GM04503 (cell line): ENCODE measurements at places on chromosomes 7 and 10.

DNA sequence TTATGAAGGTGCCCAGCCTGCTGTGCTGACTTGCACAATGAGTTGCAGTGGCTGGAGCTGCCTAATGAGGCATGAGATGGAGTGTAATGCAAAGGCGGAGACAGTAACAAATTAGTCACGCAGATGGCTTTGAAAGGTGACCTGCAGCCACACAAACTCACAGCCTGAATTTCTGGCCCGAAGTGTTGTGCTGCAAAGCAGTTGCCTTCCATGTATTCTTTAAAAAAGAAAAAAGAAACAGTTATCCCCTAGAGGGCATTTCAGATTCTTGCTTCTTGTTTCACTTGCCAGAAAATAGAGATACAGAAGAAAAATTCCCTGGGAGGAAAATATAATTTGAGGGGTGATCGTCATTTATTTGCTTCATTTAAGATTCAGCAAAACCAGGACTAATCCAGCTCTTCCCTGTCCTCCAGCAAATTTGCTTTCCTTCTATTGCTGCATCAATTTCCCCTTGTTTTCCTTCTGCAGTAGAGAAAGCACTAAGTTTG, 239.9 kb downstream of the ADRA2A start:
- no peak for DNase-seq

GRCh38 chr7:150903606-150904005, 51.3 kb downstream of the AOC1 start:
- DNase-seq, result peak; percentile 11

DNA sequence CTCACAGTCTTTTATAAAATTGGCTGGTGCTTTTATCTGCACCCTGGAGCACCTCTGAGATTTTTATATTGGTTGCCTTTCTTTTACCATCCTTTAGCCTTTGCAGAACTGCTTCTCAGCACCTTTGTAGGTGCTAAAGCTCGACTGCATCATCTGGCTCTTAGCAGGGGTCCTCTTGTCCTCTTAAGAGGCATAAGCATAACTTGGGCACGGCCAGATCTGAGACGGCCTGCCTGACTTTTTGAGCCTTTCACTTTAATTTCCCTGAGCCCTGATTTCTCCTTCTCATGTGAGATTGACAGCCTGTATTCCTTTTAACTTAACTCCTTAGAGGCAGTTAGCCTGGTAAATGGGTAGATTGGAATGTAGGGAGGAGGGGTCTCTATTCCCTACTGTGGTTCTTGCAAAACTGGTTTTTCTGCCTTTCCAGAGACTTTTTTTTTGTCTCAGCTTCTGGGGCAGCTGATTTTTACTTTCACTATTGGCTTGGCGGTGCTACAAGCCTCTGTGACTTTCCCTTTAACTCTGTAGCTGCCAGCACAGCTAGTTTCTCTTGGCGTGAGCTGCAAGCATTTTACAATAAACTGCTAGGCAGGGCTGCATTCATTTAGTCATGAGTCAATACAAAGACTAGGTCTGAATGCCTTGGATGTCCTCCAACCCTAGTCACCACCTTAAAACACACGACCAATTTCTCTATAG, 24.0 kb downstream of the ZPBP start:
- no peak for DNase-seq

DNA sequence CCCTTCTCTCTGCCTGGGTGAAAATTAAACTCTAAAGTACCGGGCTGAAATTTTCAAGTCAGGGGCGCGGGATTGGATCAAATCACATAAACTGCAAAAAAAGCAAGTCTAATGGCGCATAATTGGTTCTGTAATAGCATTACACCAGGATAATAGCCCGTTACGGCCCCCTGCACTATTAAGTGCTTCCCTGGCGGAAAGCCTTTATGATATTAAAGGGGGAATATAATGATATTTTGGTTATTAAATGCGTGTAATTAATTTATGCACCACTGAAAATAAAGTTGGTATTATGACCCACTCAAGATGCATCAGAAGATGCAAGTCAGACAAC, 744 bp upstream of the DRGX start:
- DNase-seq, result no peak

GRCh38 chr7:101628522-101628921, 574 bp downstream of the MYL10 start:
- DNase-seq, result no peak

GRCh38 chr10:132066186-132066585, 440 bp downstream of the JAKMIP3 start:
- no peak for DNase-seq

- DNase-seq, result no peak
Observed at GRCh38 chr7:149456506-149457421, 4.1 kb downstream of the ZNF777 start.

DNA sequence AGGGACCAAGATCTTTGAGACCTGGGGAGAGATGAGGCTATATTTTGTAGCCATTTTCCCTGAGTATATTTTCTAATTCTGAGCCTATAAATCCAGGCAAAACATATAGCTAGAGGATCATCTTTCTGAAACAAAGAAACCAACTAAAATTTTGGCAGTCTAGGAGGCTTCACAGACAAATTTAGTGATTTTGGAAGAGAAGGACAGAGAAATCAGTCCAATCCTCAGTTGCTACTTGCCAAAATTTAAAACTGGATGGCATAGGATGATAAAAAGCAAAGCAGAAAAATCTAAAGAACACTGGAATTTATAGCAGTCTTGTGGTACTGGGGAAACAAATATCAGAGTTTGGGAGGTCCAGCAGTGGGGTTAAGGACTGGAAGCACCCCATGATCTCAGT, 43.4 kb upstream of the POM121L12 start:
- DNase-seq, result no peak

DNA sequence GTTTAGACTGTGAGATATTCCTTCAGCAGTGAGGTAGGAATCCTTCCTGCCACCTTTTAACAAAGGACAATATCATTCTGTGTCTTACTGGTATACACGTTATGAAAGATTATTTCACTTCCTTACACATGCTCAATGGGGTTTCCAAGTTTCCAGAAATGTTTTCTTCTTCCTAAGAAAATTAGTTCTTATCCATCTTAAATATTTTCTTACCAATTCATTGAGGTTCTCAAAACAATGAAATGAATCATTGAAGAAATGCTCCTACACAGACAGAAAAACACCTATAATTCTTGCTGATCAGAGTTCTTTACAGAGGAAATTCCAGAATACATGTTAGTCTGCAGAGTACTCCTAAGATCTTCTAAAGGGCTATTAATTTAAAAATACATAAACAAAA, 51.4 kb upstream of the SEC61G start:
- DNase-seq, result no peak

GRCh38 chr10:110056822-110057221, 49.0 kb downstream of the ADD3 start:
- DNase-seq, result peak; percentile 68

- no peak for DNase-seq
Observed at GRCh38 chr7:102064361-102065025, 222.2 kb upstream of the SH2B2 start.

DNA sequence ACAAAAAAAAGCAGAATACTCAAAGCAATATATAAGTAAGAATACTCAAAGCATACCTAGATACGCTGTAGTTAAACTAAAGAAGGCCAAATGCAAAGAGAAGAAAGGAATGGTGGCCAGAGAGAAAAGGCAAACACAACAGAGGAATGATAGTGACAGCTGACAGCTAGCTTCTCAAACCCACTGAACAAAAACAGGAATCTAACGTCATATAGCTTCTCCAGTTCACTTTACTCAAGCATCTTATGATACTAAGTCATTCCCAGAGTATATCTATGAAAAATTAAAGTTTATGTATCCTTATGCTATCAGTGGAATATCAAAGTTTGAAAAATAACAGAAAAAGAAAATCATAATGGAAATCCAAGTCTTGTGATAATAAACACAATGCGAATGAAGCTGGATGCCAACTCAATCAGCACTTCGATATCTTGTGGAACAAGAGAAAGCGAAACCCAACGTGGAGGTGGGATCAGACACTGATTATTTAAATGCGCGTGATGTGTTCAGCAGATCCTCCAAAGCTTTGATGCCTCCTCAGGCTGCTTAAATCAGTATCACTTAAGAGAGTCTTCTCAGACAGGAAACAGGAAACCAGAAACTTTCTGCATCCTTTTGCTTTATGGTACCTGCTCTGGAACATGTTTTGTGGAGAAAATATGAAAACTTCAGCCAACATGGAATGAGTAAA, 102.8 kb downstream of the PIP4K2A start:
- no peak for DNase-seq

DNA sequence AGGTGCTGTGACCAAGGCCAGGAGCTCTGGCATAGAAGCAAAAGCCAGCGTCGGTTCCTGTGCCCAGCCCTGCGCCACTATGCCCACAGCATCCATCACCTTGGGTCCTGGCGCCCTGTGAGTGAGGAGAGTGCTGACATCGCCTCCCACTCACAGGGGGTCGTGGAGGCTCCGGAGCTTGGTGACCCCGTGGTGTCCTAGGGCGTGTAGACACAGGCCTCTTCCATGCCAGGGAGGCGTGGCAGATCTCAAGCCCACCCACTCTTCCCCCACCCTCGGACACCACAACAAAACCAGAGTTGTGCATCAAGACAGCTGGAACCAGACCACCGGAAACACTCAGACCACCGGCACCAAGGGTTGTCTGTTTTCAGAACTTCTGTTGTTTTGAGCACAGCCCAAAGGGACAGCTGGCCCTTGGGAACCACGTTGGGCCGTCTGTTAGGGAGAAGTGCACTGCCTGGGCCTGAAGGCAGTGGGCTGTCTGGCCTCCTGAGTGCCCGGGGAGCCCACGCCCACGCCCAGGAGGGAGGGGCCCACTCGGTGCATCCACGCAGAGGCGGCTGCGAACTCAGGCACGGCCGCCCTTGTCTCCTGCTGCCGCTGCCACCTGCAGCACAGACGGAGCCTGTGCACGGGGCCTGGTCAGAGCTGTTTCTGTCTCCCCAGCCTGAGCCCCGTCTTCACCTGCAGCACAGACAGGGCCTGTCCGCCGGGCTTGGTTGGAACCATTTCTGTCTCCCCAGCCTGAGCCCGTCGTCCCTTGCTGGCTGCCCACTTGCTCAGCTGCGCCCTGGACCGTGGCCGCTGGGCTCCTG, 106.3 kb downstream of the INPP5A start:
- DNase-seq, result no peak

- DNase-seq, result no peak
Observed at GRCh38 chr10:92695679-92696605, 6.2 kb downstream of the HHEX start.

DNA sequence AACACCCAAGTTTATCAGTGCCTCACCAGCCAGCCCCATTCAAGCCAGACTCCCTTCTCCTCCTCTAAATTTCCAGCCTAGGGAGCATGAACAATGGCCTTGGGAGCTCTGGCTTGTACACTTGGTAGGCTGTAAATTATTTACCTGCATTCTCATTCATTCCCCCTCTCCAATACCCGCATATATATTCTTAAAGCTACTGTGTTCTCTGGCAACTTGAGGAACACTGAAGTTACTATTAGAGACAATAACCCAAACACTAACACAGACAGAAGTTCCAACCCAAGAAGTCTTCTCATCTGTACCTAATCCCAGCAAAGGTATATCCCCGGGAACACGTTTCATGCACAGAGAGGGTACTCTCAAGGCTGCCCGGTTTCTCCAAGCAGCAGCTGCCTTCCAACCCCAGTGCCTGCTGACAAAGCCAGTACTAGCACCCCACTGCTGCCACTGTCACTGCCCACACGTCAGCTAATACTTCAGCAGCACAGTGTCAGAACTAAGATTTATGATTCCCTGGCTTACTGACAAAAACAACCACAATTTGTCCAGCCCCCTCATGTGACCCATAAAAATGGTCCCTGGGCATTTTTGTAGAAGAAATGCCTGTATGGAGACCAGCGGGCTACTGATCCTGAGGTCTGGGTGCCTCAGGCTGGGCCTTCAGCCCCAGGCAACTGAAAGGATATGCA, 3.1 kb downstream of the WDR91 start:
- no peak for DNase-seq

GRCh38 chr7:133633055-133633454, 380.2 kb downstream of the EXOC4 start:
- no peak for DNase-seq

DNA sequence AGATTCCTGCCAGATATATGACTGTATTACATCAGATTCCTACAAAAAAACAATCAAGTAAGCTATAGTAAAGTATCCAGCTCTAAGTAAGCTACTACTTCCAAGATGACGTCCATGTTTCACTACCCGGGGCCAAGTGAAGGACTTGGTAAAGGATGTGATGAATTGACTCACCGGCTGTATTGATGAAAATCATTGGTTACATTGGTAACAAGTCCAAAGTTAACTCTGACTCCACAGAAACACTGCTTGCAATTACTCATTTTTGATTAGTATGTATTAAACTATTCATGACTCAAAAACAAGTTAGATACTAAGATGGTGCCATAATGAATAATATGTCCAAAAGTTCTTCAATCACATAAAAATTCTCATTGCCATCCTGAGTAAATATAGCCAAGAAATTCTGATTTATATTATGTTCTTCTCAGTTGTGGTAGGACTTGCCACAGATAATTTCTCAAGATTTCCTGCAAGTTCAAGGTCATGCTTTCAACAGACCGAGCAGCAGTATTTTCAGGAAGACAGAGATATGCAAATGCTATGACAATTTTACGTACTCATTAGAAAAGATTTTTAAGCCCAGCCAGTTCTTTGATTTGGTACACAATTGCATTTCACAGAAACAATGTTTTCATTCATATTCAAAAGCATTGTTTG, 12.6 kb upstream of the DNAJC1 start:
- DNase-seq, result no peak

GRCh38 chr7:52794621-52795020, 240.8 kb upstream of the POM121L12 start:
- no peak for DNase-seq

- no peak for DNase-seq
Observed at GRCh38 chr10:47384148-47384921, at the start of gene ZNF488. Gene ZNF488 (minus strand): TSS chr10:47384293. CDS start chr10:47368829, 15,464 bp downstream.

DNA sequence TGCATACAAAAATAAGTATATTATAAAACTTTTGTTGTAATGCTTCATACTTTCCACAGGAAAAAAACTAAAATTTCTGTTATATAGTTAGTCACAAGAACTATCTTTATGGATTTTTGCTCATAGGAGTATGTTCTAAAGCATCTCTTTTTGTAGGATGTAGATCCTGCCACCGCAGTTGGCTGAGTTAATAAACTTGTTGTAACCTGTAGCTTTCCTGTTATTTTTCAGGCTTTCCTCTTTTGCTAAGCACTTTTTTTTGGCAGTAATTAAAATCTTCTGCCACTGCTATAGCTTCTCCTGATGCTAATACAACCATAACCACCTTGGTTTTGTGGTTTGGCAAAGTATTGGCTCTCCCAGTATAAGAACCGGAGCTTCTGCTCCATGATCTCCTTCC, 60.3 kb downstream of the WNT2 start:
- DNase-seq, result no peak

GRCh38 chr7:155296788-155297516, 726 bp upstream of the INSIG1 start:
- DNase-seq, result peak; percentile 44

- no peak for DNase-seq
Observed at GRCh38 chr10:22443175-22443901, 98.0 kb downstream of the SPAG6 start.

- DNase-seq, result no peak
Observed at GRCh38 chr10:494149-494542, 195.3 kb downstream of the DIP2C start.

- no peak for DNase-seq
Observed at GRCh38 chr7:26508917-26509316, 217.3 kb downstream of the SNX10 start.

GRCh38 chr7:134287916-134288659, 28.6 kb downstream of the SLC35B4 start:
- no peak for DNase-seq
